Bone marrow (tissue), 2 donors: ENCODE measurements at places on chromosomes 2 and 18.

DNA sequence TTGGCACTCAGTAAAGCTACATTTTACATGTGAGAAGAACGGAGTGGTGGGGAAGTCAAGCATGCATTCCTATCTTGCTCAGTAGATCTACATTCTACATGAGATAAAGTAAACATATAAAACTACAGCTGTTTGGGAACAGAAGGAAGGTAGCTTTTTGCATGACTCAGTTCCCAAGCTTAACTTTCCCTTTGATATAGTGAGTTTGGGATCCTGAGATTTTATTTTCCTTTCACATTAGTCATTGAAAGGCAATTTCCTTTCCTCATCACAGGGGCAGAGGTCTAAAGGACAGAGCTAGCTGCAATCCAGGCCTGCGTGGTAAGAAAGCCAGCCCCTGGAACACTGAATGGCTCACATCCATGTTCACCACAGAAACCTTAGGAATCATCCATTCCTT is 257.2 kb downstream of the SRBD1 start:
- DNase-seq, result no peak

- no peak for DNase-seq
Measured at GRCh38 chr2:239086325-239087020, 238.6 kb downstream of the TWIST2 start.

GRCh38 chr2:101644842-101645383 is 52.6 kb upstream of the MAP4K4 start:
- DNase-seq, result no peak

- DNase-seq, result no peak
Measured at GRCh38 chr2:134582547-134582899, 136.3 kb downstream of the TMEM163 start.

DNA sequence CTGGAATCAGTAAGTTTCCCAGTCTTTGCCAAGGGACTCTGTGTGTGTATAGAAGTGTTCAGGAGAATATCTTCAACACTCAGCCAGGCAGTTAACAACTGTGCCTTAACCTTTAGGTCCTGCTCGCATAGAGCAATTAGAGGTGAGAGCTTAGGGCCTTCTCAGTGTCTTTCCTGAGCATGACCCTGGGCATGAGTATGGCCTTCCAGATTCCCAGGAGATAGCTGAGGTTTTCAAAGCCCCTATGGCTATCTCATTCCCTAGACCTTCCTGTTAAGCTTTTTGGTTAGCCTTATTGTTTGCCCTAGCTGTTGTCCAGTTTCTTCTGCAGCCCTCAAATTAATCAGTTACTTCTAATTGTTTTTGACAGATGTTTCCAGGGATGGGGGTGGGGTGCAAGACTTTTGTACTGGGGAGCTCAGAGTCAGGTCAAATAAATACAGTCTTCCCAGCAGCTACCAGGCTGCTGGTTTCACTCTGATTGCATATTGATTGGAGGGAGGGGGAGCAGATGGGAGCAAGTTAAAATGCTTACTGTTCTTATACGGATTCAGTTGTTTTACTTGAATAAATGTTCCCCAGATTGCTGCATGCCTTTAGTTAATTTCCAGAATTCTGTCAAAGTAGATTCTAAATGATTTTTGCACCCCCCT is 23.1 kb downstream of the PDK1 start:
- no peak for DNase-seq

GRCh38 chr2:106997204-106997603 is 111.2 kb upstream of the ST6GAL2 start:
- no peak for DNase-seq

- no peak for DNase-seq
Measured at GRCh38 chr2:15753811-15754702, 162.4 kb downstream of the DDX1 start.

GRCh38 chr18:54765636-54766375 is 62.5 kb upstream of the RAB27B start:
- DNase-seq, result no peak

GRCh38 chr2:117137371-117137770 is 677.1 kb upstream of the DDX18 start:
- no peak for DNase-seq

GRCh38 chr2:235492850-235493344 is 946 bp upstream of the AGAP1 start:
- DNase-seq, result no peak

GRCh38 chr2:238912228-238912915 is 64.5 kb downstream of the TWIST2 start:
- no peak for DNase-seq

- DNase-seq, result no peak
Measured at GRCh38 chr2:46495231-46496030, 16.1 kb downstream of the TMEM247 start.

DNA sequence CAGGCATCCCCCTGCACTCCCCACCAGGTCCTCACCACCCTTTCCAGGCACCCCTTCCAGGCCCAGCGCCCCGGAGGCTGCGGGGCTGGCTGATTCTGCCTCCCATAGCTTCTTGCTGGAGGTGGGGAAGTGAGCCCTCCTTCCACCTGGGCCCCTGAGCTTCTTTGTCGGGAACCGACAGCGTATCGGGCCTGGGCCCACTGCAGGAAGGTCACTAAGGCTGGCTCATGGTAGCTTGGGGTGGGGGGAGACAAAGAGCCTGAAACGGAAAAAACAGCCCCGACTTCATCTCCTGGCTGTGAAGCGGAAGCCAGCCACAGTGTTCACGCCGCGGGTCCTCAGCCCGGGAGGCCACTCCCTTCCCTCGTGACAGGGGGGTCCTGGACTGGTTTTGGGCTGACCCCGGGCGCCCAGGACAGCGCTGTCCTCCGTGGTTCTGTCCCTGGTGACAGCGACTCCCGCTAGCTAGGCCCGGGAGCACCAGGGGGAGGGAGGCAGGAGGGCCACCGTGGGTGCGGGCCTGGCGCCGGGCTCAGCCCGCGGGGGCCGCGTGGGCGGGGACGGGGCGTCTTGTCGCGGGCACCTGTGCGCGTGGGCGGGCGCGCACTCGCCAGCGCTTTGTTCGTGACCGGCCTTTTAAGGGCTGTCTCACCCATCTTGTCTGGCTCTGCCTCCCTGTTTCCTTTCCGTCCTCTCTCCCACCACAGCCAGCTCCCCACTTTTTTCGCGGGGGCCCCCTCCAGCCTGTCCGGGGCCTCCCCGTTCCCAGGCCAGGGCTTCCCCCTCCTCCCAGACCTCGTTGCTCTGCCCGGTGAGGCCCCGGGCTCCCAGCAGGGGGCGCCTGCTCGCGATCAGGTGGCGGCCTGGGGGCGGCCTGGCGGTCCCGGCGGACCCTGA is 64.9 kb downstream of the DNMT3A start:
- peak; percentile 16 for DNase-seq

- DNase-seq, result no peak
Measured at GRCh38 chr2:88318956-88319330, 133.6 kb downstream of the FOXI3 start.

DNA sequence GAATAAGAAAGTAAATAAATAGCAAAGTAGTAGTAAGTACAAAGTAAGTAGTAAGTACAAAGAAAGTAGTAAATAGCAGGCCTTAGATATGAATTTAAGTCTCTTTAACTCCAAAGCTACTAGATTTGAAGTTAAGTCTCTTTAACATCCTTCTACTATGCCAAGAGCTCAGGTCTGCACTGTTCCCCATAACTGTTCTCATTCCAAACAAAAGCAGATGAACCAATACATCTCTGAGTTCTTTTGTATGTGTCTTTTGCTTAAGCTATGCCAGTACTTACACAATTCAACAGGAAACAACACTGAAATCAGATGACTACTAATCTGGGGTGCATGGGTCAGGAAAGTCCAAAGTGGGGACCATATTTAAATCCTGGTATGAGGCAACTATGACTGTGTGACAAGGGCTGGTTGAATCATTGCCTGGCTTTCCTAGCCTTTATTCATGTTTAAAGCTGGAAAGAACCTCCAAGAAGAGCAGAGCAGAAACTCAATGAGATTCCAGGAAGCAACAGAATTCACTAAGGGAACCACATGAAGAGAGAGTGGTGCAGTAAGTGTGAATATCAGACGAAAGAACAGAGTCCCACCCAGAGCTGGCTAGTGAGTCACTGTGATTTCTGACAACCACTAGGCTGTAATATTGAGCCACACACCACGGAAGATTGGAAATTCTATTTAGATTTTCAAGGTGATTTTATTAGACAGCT is 51.0 kb upstream of the CYP26B1 start:
- no peak for DNase-seq

DNA sequence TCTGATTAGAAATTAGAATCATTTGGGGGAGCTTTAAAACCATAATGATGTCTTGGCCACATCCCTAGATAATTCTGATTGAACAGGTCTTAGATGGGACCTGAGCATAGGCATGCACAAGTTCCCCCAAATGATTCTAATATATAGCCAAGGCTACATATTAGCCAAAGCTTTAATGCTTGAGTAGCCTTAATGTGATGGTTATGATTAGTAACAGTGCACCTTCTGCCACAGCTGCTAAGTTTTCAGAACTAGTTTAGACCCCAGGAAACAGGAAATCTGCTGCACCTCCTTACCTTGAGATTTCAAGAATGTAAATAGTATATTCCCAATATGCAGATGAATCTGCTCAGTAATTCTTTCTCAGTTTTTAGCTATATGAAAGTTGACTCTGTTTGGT is 119.8 kb downstream of the PTPN4 start:
- no peak for DNase-seq

- DNase-seq, result no peak
Measured at GRCh38 chr2:236731767-236732580, 162.3 kb downstream of the ACKR3 start.

- no peak for DNase-seq
Measured at GRCh38 chr2:10150436-10150835, 27.9 kb downstream of the RRM2 start.

DNA sequence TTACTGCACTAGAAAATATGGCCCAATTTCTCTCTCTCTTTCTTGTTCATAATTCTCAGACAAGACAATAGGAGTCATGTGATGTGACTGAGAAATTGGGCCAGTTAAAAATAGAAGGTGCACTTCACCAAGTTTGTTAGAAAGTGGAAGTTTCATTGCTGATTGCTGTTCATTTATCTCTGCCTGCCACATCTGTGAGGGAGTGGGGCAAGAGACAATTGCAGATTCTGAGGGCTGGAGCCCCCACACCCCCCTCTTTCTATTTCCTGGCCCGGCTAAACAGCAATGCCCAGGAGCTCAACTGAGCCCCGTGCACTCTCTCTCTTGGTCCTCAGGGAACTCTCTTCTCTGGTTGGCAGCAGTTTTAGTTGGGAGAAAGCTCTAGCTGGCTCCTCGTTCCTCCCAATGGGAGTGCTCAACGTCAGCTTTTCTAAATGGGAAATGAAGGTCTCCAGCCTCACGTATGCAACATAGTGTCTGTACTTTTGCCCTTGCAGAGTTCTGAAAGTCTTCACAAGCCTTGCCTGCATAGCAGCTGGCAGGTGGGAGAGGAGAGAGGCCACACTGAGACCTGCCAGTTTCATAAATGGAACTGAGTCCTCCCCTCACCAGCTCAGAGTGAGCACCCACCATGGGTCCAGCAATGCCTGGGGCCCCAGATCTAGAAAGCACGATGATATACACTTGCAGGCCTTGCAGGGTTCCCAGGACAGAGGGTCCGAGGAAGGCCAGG is 115.7 kb downstream of the MYCN start:
- DNase-seq, result no peak

GRCh38 chr18:74774486-74774885 is 176.8 kb downstream of the ZNF407 start:
- DNase-seq, result no peak

DNA sequence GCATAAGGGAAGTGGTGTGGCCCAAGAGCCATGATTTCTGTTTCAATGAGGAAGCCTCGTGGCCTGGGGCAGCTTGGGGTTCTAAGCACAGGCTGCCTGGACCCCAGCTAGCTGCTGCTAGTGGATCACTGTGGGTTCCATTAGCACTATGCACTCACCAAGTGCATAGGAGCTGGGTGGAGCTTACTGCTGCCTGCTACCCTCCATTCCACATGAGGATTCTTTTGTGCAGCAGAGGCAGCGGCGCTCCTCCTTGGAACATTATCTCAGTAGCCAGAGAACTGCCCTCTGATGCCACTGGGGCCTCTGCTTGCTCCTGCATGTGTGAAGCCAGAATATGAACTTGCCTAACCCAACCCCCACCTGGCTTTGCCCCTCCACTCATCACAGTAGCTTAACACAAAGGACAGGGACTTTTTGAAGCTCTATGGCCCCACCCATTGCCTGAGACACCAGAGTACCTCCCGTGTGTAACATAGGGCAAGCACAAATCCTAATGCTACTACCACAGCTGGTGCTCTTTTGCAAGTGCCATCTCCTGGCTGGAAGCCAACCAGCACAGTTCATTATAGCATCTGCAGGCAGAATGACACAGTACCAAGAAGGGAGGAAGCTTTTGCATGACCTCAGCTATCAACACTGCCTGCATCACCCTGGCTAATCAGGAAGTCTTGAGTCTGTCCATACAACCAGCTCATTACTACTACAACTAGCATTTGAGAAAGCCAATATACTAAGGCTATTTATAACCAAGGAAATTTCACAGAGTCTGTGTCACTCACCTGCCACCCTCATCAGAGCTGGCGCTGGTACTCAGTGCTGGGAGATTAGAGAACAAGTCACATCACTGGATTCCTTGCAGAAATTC is 297.0 kb upstream of the GULP1 start:
- no peak for DNase-seq

DNA sequence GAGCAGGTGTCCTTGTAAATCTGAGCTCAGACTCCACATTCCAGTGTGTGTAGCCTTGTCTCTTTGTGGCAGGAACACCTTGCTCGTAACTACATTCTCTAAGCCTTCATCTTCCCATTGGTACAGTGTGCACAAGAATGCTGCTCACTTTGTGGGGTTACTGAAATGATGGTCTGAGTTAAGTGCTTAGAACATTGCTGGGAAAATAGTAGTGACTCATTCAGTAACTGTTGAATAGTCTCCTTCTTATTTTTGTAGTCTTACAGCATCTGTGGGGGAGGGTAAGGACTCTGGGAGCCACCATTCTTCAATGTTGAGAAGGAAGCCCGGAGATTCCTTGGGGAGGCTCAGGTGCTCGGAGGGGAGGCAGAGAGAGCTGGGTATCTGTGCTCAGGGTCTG is 236.0 kb upstream of the HDAC4 start:
- DNase-seq, result no peak

- DNase-seq, result no peak
Measured at GRCh38 chr2:216934623-216935022, 74.8 kb upstream of the TNP1 start.

DNA sequence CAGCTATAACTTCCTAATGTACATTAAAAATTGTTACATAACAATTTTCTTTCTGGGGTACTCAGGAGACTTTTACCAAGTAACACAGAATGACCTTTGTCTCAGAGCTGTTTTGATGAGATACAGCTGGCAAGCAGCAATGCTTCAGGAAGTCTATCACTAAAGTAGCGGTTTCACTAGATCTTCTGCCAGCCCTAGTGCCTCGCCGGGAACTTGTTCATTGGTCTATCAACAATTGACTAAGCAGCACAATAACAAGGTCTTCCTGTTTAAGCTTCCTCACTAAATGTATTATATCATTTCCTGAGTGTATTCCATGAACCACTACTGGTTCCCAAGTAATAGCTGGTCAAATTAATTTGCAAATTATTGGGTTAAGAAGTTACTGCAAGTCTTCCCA is 69.2 kb downstream of the TRIP12 start:
- DNase-seq, result no peak

- DNase-seq, result no peak
Measured at GRCh38 chr2:101278925-101279324, 26.2 kb downstream of the CNOT11 start.

GRCh38 chr18:75267643-75268363 is 57.2 kb downstream of the TSHZ1 start:
- no peak for DNase-seq
